ENCODE measurements at places on chromosomes 4 and X.

- DNase-seq: no peak
These were observed 70.2 kb downstream of the SORBS2 start for GRCh38 chr4:185741795-185742194.

DNA sequence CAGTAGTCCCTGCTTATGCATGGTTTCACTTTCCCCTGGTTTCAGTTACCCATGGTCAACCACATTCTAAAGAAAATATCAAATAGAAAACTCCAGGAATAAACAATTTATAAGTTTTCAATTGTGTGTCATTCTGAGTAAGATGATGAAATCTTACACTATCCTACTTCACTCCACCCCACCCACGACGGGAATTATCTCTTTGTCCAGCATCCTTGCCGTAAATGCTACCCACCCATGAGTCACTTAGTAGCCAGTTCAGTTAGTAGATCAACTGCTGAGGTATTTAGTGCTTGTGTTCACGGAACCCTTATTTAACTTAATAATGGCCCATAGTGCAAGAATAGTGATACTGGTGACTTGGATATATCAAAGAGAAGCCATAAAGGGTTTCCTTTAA, 91.4 kb downstream of the KLHL13 start:
- DNase-seq: no peak

GRCh38 chr4:158787709-158788475, 19.1 kb downstream of the FNIP2 start:
- no peak for DNase-seq

DNA sequence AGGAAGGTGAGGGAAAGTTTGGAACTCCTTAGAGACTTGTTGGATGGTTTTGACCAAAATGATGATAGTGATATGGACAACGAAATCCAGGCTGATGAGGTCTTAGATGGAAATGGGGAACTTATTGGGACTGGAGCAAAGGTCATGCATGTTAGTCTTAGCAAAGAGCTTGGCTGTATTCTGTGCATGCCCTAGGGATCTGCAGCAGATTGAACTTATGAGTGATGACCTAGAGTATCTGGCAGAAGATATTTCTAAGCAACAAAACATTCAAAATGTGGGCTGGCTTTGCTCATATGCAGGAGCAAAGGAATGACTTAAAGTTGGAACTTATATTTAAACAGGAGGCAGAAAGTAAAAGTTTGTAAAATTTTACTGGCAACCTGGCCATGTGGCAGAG, 489.3 kb upstream of the DIPK2B start:
- DNase-seq: no peak

GRCh38 chr4:2457481-2458295, 11.2 kb upstream of the RNF4 start:
- DNase-seq: no peak

GRCh38 chrX:118603981-118604380, 108.4 kb downstream of the DOCK11 start:
- DNase-seq: peak; percentile 12

- no peak for DNase-seq
These were observed 25.8 kb downstream of the TRIM75 start for GRCh38 chr4:165079476-165079875.

DNA sequence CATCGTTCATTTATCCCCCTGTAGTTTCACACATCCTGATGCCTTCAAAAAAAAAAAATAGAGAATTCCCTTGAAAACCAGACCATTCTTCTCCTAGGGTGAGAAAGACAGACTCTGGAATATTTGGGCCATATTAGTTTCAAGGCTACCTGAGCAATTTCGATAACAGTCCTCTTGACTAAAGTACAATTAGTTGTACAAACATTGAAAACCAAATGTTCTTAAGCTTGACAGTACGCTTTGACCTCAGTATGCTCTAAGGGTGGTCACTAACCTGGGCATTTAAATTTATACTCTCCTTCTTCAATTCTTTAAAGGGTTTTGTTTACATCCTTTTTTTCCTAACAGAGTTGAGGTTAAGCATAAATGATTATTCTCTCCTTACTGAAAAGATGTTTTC, 364.6 kb upstream of the FTHL17 start:
- no peak for DNase-seq

DNA sequence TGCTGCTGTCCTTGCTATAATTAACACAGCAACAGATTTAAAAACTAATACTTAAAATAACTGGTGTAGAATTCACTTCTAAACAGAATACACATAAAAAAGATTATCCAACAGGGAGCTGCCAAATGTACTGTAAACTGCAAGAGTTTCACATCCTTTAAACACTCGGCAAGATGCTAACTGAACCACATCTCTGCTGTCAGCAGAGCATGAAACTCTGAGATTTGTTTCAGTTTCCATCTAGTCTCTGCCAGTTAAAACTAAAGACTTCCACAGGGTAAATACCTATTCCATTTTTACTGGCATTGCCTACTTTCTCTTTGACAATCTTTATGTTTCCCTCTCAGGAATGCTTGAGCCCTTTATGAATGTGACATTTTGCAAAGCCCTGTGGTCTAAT, 127.7 kb downstream of the SLC7A11 start:
- DNase-seq: no peak

DNA sequence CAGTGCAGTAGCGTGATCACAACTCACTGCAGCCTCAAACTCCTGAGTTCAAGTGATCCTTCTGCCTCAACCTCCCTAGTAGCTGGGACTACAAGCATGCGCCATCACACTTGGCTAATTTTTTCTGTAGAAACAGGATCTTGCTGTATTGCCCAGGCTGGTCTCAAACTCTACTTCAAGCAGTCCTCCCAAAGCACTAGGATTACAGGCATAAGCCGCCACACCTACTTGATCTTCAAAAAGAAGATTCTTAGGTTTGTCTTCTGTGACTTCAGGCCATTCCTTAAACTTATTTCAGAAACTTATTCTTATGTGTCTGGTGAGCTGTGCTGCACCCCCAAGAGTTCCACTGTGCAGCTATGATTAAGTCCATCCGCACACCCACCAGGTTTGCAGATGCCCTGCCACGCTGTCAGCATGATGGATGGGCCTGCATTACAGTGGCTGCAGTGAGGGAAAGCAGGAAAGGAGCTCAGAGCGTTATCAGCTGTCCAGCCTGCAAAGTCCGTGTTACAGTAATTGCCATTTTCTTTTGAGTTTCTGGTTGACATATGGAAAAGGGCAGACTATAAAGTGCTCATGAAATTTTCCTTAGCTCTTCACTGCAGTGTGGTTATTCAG, 146.6 kb downstream of the AASDH start:
- DNase-seq: no peak

DNA sequence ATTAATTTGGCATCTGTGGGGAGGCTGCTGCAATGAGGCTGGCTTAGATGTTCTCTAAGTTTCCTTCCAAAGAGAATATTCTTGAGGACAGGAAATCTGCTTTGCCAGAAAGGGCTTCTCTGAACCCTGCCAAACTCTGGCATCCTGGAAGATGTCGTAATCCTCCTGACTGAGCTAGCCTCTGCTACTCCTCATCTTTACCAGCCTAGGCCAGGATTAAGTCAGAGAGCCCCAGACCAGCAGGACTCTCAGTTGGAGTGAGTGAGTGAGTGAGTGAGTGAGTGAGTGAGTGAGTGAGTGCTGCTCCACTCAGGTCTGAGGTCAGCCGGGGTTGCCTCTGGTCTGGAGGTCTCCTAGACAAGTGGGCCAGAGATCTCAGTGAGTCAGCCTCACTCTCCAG, 104.9 kb upstream of the SOD3 start:
- no peak for DNase-seq

GRCh38 chr4:61671599-61671998, 471.5 kb downstream of the ADGRL3 start:
- DNase-seq: no peak

GRCh38 chr4:56739066-56739777, 58.1 kb upstream of the HOPX start:
- DNase-seq: no peak

GRCh38 chrX:118973389-118974087, 880 bp upstream of the LONRF3 start:
- no peak for DNase-seq

DNA sequence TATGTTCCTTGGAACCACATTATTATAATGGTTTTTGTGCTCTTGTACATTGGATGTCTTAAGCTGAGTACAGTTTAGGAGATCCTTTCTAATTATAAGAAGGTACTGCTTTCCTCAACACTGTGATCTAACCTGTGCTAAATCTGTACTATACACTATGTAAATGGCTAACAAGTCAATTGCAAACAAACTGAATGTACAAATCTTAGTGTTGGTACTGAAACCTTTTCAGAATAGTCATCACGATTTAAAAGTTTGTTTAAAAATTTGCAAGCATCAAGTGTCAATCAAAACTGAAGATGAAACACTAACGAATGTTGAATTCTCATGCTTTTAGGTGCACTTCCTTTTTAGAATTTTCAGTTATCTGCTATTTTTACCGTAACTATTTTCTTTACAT, 2090.4 kb upstream of the TENM3 start:
- DNase-seq: no peak

DNA sequence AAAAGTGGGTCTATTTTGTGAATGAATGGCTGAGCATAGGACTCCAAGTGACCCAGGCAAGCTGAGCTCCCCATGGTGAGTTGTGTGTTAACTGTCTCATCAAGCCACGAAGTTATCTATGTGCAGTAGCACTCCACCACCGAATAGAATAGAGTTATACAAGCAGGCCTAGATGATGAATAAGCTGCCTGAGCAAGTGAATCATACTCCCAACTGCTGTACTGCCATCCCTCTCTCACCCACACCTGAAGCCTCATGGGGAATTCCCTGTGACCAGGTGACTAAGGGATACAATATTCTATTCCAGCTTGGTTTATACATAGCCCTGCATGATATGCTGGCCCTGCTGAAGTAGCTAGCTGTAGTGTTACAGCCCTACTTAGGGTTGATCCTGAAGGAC, 38.7 kb downstream of the KDM5C start:
- no peak for DNase-seq

GRCh38 chrX:64188901-64189300, 16.6 kb downstream of the AMER1 start:
- no peak for DNase-seq

DNA sequence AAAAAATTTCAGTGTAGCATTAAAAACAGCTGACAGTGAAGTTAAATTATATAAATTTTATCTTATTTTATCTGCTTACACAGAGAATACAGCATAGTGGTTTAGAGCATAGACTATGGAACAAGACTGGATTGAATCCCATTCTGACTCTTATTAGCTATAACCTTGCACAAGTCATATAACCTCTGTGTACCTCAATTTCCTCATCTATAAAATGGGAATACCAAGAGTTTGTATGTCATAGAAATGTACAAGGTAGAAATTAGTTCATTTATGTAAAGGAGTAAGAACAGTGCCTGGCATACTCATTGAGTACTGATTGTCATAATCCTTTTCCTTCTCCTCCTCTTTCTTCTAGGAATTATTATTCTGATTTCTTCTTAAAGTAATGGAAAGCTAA, 25.7 kb downstream of the FAM13A start:
- DNase-seq: no peak

DNA sequence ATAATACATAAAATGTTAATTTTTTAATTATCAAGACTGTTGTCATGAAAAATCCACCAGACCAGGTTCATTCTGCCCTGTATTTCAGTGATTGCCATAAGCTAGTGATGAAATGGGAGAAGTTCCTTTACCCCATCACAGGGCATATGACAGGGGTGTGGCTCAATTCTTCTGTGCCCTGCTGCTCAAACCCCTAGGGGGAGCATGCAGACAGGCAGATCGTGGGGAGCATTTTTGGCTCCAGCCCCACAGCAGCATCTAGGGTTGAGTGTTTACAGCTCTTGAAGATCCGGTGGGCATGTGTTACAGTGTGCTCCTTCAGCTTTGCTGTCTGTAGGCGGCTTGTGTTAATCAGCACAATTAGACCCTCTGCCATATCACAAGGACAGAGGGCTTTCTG, 700.7 kb downstream of the PCDH18 start:
- DNase-seq: no peak

DNA sequence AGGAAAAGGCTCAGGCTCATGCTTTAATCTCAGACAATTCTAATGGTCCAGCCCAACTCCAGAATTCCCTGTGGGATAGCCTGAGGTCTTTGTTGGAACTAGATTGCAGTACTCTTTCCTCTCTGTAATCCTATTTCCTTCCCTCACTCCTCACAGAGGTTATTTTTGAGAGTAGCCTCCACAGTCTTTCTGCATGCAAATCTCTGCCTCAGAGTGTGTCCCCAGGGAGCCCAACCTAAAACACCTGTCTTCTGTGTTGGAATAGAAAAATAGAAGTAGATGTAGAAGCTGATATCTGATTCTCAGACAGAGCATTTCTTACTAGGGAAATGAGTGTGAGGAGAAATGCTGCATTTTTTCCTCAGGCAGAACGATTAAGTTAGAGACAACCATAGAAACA, 915.5 kb upstream of the EPHA5 start:
- no peak for DNase-seq

DNA sequence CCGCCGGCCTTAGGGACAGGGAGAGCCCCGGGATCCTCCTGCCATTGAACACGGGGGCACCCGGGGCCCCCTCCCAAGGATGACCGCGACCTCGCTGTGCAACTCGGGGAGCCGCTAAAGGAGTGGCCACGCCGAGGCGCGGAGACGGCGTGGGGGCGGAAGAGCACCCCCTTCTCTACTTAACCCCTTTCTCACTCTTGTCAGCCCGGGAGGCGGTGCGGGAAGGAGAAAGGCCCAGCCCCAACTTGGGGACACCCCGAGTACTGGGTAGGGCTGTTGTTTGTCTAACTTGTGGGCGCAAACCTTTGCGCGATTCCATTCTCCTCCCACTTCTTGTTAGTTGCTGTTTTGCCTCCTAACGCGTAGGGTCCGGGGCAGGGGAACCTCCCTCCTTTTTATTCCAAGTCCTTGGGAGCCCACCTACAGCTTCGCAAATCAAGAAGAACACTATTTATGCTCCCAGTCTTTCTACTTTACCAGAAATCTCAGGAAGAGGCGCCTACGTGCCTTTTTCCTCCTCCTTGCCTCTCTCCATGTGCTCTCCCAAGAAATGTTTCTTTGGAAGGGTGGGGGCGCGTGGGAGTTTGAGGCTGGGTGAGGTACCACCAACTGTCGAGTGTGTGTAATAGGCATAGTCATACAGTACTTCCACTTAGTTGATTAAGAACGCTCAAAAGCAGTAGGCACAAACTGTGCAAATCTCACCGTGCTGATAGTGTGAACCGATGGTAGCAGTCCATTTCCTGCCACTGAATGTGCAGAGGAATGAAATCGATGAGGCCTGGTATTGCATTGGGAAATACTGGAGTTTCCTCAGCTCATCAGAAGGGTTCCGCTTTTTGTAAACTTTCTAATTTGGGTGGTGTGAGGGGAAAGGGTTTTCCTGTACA, 813 bp downstream of the DIAPH2 start:
- DNase-seq: peak; percentile 13

- DNase-seq: no peak
These were observed 135.9 kb upstream of the ARHGEF9 start for GRCh38 chrX:63920875-63921274.

- DNase-seq: no peak
These were observed 595.7 kb upstream of the EPHA5 start for GRCh38 chr4:66266035-66266434.

GRCh38 chr4:103018391-103019307, 856 bp downstream of the SLC9B1 start:
- no peak for DNase-seq

- DNase-seq: peak; percentile 52
These were observed 632 bp downstream of the PLP2 start for GRCh38 chrX:49172280-49172780.

- no peak for DNase-seq
These were observed 36.9 kb downstream of the SULT1E1 start for GRCh38 chr4:69823048-69823447.

GRCh38 chrX:138711399-138712347, at the start of gene FGF13:
TSS of gene FGF13 (minus strand) at chrX:138711717. CDS start at chrX:138711003, 714 bp downstream.
- DNase-seq: no peak
